ENCODE measurements at places on chromosomes 13 and 19.

GRCh38 chr13:25901460-25902376 lies 150.1 kb downstream of the SHISA2 start:
- no peak for DNase-seq

DNA sequence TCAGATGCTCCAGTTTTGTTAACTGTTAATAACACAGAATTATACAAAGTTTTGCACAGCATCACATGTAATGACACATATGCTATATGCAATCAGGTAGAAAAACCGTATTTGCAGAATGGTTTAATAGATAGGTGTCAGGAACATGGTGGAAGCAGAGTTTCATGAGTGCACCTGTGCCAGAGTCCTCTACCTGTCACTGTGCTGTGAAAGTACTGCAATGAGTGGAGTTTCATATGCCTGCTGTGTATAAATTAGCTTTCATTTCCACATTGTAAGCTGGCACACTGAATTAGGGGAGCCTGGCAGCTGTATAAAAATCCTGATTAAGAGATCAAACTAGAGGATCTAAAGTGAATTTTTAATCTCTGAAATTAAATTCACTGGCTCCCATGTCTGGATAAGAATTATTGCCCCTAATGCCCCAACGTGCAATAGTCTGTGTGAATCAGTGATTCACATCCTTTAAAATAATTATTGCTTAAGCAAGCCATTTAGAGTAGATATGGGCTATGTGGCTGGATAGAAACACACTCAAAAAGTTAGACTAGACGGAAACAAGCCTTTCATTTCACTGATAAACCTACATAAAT lies 8.5 kb upstream of the EEF1AKMT1 start:
- no peak for DNase-seq

GRCh38 chr13:113137691-113138298 lies 15.2 kb downstream of the F10 start:
- DNase-seq, result no peak

DNA sequence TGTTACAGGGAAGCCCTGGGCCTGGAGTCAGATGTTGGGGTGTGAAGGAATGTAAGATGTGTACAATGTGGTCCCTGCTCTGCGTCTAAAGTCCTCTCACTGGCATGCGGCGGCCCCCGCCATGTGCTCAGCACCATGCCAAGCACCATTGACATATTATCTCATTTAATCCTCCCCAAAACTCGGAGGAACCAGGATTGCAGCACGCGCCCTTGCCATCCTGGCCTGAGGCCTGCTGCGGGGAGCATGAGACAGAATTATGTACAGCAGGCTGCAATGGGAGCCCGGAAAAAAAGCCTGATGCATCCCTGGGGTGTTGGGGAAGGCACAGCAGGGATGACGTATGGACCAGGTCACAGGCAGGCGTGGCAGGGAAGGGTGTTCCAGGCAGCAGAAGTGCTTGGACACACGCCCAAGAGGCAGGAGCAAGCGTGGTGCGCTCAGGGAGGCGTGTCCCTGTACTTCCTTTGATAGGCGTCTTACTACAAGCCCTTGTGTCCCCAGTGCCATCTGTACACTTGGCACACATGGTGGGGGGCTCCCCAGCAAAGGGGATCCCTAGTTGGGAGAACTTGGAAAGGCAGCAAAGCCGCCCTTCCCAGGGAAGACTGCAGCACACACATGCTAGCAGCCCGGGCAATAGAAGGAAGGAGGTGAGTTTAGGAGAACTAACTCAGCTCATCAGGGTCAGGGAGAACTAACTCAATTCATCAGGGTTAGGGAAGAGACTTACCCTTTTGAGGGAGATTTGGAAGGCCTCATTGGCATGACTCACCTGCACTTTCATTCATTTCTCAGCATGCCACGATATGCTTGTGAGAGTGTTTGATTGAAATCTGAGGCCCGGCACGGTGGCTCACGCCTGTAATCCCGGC lies 3.4 kb downstream of the EVI5L start:
- no peak for DNase-seq
